Mesenchymal stem cell (in vitro differentiated cells and primary cell): ENCODE measurements at places on chromosomes 5 and 9.

GRCh38 chr5:96243862-96244261, 189.2 kb downstream of the PCSK1 start:
- no peaks in the 10 kb centered on the region for H3K27me3 ChIP-seq
- H3K4me3 ChIP-seq, result no peak overlapping the region
- no peaks in the 10 kb centered on the region for H3K36me3 ChIP-seq
- DNase-seq, result no peak
- H3K4me1 ChIP-seq, result no peaks in the 10 kb centered on the region

- H3K27ac ChIP-seq, result no peak overlapping the region
- DNase-seq, result no peak
- H3K36me3 ChIP-seq, result no peaks in the 10 kb centered on the region
- no peaks in the 10 kb centered on the region for H3K27me3 ChIP-seq
- no peak overlapping the region for H3K4me3 ChIP-seq
Measured at GRCh38 chr5:101084353-101084752, 181.3 kb upstream of the ST8SIA4 start.

GRCh38 chr9:135939351-135940265, 21.6 kb downstream of the UBAC1 start:
- H3K4me3 ChIP-seq, result no peak overlapping the region
- no peaks in the 10 kb centered on the region for H3K4me1 ChIP-seq
- H3K36me3 ChIP-seq, result peaks cover 60% of the 10 kb centered on the region
- H3K27me3 ChIP-seq, result no peaks in the 10 kb centered on the region

GRCh38 chr5:137084016-137084415, 415.1 kb downstream of the SPOCK1 start:
- no peak overlapping the region for H3K27ac ChIP-seq
- DNase-seq, result no peak
- no peaks in the 10 kb centered on the region for H3K27me3 ChIP-seq
- H3K36me3 ChIP-seq, result no peaks in the 10 kb centered on the region

GRCh38 chr9:128615571-128615970, 41.1 kb downstream of the DYNC2I2 start:
- H3K36me3 ChIP-seq, result peaks cover 97% of the 10 kb centered on the region
- no peaks in the 10 kb centered on the region for H3K27me3 ChIP-seq
- no peaks in the 10 kb centered on the region for H3K4me1 ChIP-seq
- no peak overlapping the region for H3K4me3 ChIP-seq

- no peaks in the 10 kb centered on the region for H3K36me3 ChIP-seq
- DNase-seq, result no peak
- H3K27ac ChIP-seq, result no peak overlapping the region
- no peak overlapping the region for H3K4me3 ChIP-seq
- H3K27me3 ChIP-seq, result peaks cover 65% of the 10 kb centered on the region
Measured at GRCh38 chr9:134178394-134178767, 14.0 kb upstream of the RNU6ATAC start.

GRCh38 chr5:63961125-63961597, 1.1 kb downstream of the HTR1A start:
- H3K4me3 ChIP-seq, result no peak overlapping the region
- no peak overlapping the region for H3K27ac ChIP-seq
- no peaks in the 10 kb centered on the region for H3K36me3 ChIP-seq

DNA sequence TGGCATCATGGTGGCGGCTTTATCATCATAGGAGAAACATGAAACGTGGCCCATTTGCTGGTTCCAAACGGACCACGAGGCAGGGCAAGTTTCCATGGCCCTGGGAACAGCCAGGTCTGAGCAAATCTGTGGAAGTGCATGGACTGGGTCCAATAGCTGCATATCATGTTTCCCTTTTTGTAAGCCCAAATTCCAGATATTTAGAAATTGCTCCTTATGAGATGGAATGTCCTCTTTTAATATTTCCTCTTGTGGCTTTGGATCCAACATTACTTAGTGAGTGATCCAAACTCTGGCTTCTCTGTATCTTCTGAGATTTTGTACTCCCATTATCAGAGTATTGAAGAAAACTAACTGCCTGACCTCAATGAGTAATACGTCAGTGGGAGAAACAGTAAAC, 79.8 kb upstream of the FBXL7 start:
- no peak overlapping the region for H3K27ac ChIP-seq
- no peak for DNase-seq
- H3K4me1 ChIP-seq, result no peaks in the 10 kb centered on the region
- no peaks in the 10 kb centered on the region for H3K36me3 ChIP-seq
- H3K27me3 ChIP-seq, result peaks cover 8% of the 10 kb centered on the region

DNA sequence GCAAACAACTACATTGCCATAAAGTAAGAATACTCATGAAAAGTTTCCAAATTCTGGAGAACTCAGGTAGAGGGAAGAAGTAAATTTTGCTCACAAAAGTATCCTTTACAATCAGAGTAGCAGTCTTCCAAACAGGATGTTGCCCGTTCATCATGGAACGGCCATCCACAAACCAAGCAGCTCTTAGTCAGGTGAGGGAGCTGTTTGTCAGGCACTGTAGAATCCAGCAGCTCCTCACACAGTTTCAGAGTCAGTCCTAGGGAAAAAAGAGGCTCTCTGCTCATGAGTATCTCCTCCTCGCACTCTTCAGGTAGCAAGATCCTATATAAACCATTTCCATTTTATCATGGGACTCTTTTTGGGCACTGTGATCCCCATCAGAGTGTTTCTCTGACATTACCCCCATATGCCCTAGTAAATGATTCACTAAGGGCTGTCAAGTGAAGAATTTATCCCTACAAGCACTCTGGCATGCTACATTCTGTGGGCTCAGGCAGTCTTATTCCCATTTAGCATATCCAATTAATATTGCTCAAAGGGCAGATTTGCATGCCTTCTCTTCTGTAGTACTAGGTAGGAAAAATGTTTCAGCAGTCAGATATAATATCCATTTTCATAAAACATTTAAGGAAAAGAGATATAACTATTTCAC, 97.9 kb downstream of the WDR41 start:
- DNase-seq, result no peak
- H3K4me3 ChIP-seq, result no peak overlapping the region
- peaks cover 4% of the 10 kb centered on the region for H3K4me1 ChIP-seq
- H3K36me3 ChIP-seq, result no peaks in the 10 kb centered on the region
- peaks cover 4% of the 10 kb centered on the region for H3K27me3 ChIP-seq
- H3K27ac ChIP-seq, result no peak overlapping the region

DNA sequence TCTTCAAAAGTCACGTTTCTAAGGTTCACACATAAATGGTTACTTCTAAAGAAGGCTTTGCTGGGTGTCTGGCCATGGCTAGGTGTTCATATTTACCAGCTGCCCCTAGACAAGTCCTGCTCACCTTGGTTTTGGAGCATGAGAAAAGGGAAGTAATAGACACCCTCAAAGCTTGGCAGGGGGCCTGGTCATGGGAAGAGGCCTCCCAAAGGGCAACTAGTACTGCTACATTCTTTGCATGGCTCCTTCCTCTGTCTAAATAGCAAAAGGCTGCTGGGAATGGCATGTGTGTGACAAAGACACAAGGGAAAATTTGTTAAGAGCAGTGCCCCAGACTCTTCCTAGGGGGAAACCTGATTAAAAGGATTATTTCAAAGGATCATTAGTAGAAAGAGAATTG, 93.4 kb downstream of the NRG2 start:
- H3K4me1 ChIP-seq, result no peaks in the 10 kb centered on the region
- no peak overlapping the region for H3K4me3 ChIP-seq
- H3K36me3 ChIP-seq, result no peaks in the 10 kb centered on the region
- DNase-seq, result no peak
- peaks cover 15% of the 10 kb centered on the region for H3K27me3 ChIP-seq

GRCh38 chr5:131672776-131673175, 37.7 kb upstream of the RAPGEF6 start:
- no peak overlapping the region for H3K4me3 ChIP-seq
- no peaks in the 10 kb centered on the region for H3K4me1 ChIP-seq
- no peak for DNase-seq

- H3K4me3 ChIP-seq, result no peak overlapping the region
- no peaks in the 10 kb centered on the region for H3K36me3 ChIP-seq
- peaks cover 4% of the 10 kb centered on the region for H3K27me3 ChIP-seq
- no peak for DNase-seq
- H3K4me1 ChIP-seq, result no peaks in the 10 kb centered on the region
- H3K27ac ChIP-seq, result no peak overlapping the region
Measured at GRCh38 chr9:113695901-113696300, 180.2 kb upstream of the ZNF618 start.

DNA sequence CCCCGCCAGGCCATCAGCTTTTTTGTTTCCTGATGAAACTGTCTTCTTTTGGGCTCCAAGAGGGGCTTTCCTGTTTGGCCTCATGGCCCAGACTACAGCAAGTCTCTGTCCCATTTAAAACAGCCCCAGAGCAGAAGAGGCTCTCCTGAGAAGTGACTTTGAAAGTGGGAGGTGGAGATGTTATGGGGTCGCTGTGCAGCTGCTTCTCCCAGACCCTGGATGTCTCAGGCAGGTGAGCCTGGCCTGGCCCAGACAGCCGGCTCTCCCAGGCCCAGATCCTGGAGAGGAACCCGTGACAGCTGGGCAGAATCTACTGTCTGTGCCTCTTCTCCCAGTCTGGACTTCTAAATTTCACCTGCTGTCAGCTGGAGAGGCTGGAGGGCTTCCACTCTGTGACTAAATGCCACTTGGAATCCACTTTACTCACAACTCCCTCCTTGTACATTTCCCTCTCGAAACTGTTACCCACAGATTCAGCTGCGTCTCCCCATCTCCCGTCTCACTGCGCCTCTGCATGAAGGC, 20.6 kb downstream of the FAM78A start:
- H3K4me1 ChIP-seq, result peaks cover 11% of the 10 kb centered on the region
- no peaks in the 10 kb centered on the region for H3K27me3 ChIP-seq

GRCh38 chr9:24936117-24936516, 390.4 kb upstream of the IZUMO3 start:
- no peaks in the 10 kb centered on the region for H3K4me1 ChIP-seq
- H3K4me3 ChIP-seq, result no peak overlapping the region
